ENCODE measurements at places on chromosomes 6 and 20. TPM values are rescaled to one million over a fixed set of nuclear protein-coding genes. Genes with fewer than 3 reads are reported as not detected.

UNC5CL gene
- 0.23 TPM for total RNA-seq

LTA gene
- not detected for total RNA-seq

BEND3 gene
- 7.1 TPM for total RNA-seq

GRM1 gene
- total RNA-seq: 0.13 TPM

LIN28B gene
- total RNA-seq: 22.4 TPM

CLIC5 gene
- total RNA-seq: 0.06 TPM

CDK5RAP1 gene
- 36.8 TPM for total RNA-seq

GTSF1L gene
- not detected for total RNA-seq

PKIB gene
- 10.0 TPM for total RNA-seq

Data from SJCRH30 (cell line).